Osteoblast (primary cell): ENCODE measurements at places on chromosomes 2 and 18. TPM values are rescaled to one million over a fixed set of nuclear protein-coding genes. Genes with fewer than 3 reads are reported as not detected.

Gene CROCC2
- under 0.01 TPM in 2 replicates for total RNA-seq

Gene TSPYL6
- not detected in 2 replicates for total RNA-seq

Gene DPYSL5
- total RNA-seq: not detected in 2 replicates

GRCh38 chr2:199696048-199696447, 154.9 kb downstream of the FTCDNL1 start:
- H3K27me3 ChIP-seq: no peaks in the 10 kb centered on the region
- no peak overlapping the region for H3K27ac ChIP-seq
- no peaks in the 10 kb centered on the region for H3K4me1 ChIP-seq
- no peak overlapping the region for H3K4me3 ChIP-seq
- no peak for DNase-seq
- no peaks in the 10 kb centered on the region for H3K36me3 ChIP-seq

DNA sequence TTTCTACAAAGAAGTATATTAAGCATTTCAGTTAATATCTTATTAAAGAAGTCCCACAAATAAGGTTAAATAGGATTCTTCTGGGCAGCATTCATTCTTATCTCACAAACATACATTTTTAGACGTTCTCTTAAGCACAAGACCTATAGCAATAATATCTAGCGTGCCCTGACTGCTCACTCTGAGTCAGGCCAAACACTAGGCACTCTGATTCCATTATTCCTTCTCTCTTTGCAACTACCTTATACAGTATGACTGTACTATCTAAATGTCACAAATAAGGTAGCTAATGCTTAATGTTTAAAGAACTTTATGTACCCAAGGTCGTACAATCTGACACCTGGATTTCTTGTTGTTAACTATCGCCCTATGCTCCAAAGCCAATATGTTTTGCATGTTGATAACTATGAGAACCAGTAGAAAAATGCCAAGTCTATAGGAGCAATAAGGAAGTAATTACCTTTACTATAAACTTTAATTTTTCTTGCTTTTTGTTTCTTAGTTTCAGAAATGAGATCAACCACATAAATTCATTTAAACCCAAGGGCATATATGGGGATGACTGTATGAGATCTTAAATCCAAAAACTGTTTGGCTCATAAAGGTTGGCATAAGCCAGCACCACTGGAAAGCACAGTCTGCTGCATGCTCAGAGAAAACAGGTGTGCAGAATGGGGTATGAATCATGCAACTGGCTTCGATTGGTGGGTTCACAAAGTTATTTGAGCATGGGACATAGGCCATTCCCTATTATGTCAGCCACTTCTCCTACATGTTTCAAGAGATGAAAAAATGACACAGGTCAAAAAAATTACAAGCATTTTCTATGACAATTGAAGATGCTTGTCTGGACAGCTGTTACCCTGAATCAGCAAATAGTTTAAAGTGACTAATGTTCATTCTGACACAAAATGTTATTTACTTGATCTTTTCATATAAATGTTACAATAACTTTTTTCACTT, 352.0 kb downstream of the IRS1 start:
- no peaks in the 10 kb centered on the region for H3K27me3 ChIP-seq
- H3K4me3 ChIP-seq: no peak overlapping the region
- H3K36me3 ChIP-seq: no peaks in the 10 kb centered on the region
- peak overlapping the region; percentile 65 for H3K27ac ChIP-seq

DNA sequence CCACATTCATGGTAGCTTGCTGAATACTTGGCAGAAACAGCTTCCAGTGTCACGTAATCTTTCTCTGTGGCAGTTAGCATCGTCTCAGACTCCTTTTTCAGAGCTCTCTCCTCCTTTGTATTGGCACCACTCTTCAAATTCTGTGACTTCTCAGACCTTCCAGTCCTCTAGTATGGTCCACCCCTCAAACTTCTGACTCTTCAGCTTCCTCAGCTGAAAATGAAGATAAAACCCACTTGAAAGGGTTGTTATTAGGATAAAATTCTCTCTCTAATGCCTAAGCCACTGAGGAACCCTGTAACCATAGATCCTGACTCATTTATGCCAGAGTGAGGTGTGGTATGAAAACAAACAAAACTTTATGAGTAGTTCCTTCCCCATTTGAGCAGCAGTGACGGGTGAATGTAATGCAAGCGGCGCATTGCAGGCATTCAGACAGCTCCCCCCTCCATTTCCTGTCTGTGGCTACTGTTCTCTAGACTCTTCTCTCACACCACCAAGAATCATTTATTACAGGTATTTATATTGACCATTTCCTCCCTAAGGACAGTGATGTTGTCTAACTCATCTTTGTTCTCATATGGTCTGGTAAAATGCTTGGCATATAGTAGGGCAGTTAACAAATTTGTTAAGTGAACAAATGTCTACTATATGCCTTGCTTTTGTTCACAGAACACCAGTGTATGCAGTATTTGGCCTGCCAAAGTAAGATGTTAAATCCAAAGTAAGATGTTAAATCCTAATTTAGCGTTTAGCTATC, 35.3 kb downstream of the GALNT1 start:
- H3K27me3 ChIP-seq: no peaks in the 10 kb centered on the region
- peaks cover 59% of the 10 kb centered on the region for H3K4me1 ChIP-seq
- H3K27ac ChIP-seq: peak overlapping the region; percentile 89
- H3K36me3 ChIP-seq: peaks cover 10% of the 10 kb centered on the region

- H3K4me3 ChIP-seq: no peak overlapping the region
- H3K36me3 ChIP-seq: no peaks in the 10 kb centered on the region
- H3K4me1 ChIP-seq: peaks cover 1% of the 10 kb centered on the region
- DNase-seq: no peak
These were observed 136.9 kb downstream of the GAREM1 start for GRCh38 chr18:32333781-32334180.

DNA sequence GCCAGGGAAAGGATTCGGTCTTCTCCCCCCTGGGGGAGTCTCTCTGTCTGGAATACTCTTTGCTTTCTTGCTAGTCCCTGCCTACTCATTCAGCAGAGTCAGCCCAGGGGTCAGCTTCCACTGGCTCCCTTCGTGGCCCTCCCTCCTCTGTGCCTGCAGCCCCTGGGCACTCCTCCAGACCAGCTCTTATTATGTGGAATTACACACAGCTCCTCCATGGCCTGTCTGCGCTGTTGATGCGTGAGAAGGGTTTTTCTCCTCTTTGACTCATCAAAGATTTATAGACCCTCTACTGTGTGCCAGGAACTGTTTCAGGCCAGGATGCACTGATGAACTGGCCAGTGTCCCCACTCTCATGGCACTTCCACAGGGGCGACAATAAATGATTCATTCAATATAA, 44.4 kb downstream of the ST8SIA5 start:
- H3K36me3 ChIP-seq: no peaks in the 10 kb centered on the region
- H3K4me3 ChIP-seq: no peak overlapping the region

DNA sequence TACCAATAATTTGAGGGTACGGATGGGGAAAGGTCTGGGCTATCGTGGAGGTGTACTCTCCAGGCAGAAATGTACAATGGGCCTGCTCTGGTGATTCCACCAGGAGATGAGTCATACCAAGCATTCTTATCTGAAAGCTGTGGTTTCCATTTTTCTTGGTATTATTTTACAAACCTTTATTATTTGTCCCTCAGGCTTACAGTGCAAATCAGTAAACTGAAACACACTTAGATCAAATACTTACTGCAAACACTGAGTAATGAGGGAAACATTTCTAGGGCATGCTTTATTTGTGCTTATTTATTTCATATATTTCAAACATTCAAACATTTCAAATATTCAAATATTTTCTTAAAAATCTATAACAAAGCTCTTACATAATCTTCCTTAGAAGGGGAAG, 319.8 kb downstream of the RND3 start:
- no peaks in the 10 kb centered on the region for H3K36me3 ChIP-seq
- H3K27me3 ChIP-seq: no peaks in the 10 kb centered on the region

- H3K4me1 ChIP-seq: no peaks in the 10 kb centered on the region
- no peak for DNase-seq
- H3K4me3 ChIP-seq: no peak overlapping the region
- no peak overlapping the region for H3K27ac ChIP-seq
- no peaks in the 10 kb centered on the region for H3K36me3 ChIP-seq
These were observed 69.3 kb downstream of the NCKAP5 start for GRCh38 chr2:133498662-133499585.

GRCh38 chr2:30365201-30365600, 81.8 kb upstream of the LCLAT1 start:
- no peaks in the 10 kb centered on the region for H3K27me3 ChIP-seq
- no peaks in the 10 kb centered on the region for H3K36me3 ChIP-seq
- H3K27ac ChIP-seq: no peak overlapping the region
- H3K4me3 ChIP-seq: no peak overlapping the region

- no peaks in the 10 kb centered on the region for H3K4me1 ChIP-seq
- no peaks in the 10 kb centered on the region for H3K27me3 ChIP-seq
- no peak for DNase-seq
- no peak overlapping the region for H3K27ac ChIP-seq
- H3K4me3 ChIP-seq: no peak overlapping the region
These were observed 45.2 kb downstream of the FAM117B start for GRCh38 chr2:202679980-202680379.

DNA sequence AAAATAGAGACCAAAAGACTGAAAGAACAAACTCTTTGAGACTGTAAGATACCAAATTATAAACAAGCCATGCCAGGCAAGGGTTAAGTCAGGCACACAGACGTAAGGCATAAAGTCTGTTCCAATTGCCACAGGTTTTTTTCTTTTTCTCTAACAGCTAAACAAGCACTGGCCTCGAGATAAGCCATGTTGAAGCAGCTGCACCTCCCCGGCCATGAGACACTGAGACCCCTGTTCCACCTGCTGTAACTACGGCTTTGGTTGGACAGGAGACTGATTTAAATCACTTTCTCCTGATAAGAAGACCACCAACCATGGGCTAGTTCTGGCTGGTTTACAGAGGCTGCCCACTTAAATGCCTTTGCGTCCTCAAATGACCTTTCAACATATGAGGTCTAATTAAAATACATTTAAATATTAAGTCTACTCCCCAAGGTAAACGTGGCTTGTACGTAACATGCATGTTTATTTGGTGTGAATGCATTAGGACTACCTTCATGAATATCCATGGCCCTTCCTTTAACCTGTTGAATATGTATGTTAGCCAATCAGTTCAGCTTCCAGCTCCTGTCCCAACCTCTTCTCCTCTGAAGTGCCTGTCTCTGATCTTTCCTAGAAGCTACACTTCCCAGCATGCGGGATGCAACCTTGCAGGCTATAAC, 117.2 kb downstream of the CMPK2 start:
- no peak overlapping the region for H3K27ac ChIP-seq
- no peaks in the 10 kb centered on the region for H3K36me3 ChIP-seq
- no peak for DNase-seq
- H3K4me1 ChIP-seq: no peaks in the 10 kb centered on the region
- H3K4me3 ChIP-seq: no peak overlapping the region
- H3K27me3 ChIP-seq: no peaks in the 10 kb centered on the region
